NCI-H446 treated with DMSO at 0.1 percent for 48 hours (cell line): ENCODE measurements at places on chromosomes 11 and 22.

GRCh38 chr11:121841487-121842191, 274.4 kb downstream of the BLID start:
- DNase-seq = no peak

DNA sequence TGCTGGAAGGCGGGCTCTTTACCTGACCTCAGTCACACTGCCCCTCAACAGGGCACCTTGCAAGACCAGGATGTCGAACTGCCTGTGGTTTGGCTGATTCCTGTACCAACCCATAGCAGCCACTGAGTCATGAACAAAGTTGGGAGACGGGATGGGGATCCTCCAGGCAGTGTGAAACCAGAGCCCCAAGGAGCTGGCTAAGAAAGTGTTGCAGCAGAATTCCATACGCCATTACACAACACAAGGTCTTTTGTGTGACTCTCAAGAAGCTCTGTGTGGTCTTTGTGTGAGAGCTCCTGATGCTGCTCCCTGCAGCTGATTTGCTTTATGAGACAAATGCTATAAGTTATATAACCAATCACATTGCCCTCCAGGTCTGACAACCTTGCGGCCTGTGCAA, 617.7 kb downstream of the OPCML start:
- DNase-seq = no peak

DNA sequence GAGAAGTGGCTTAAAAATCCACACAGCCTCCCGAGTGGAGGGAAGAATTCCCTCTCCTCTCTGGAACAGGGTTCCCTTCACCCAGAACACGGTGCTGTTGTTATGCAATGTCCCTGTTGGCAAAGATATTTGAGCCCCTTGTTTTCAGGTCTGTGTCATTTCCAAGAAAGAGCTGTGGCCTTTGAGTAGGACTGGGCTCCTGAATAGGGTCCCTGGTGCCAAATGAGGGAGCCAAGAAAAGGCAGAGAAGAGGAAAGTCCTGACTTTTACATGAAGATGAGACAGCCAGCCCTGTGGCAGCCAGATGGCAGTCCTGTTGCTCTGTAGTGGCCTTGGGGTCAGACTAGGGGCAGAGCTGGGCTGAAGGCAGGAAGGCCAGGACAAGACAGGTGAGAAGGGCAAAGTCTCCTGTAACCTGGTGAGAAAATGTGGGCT, 51.2 kb upstream of the ELF5 start:
- DNase-seq = no peak

DNA sequence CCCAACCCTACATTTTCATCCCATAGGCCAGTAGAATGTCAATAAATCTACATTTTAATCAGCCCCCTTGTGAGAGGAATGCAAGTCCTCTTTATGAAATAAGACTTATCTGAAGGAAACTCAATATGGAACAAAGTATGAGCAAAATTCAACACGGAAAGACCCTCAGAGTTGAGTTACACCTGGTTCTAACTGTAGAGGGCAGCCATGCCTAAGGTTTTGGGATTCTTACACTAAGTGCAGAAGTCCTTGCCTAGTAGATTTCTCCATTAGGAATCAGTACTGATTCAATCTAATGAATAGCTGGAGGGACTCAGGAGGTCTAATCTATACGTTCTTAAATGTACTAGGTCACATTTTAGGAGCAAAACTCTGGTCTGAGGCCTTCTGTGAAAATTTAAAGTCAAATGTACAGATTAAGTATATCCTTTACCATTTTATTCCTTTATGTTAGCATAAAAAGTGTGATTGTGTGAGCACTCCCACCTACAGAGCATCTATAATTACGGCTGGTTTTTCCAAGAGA, 904.5 kb downstream of the DLG2 start:
- no peak for DNase-seq

- no peak for DNase-seq
Observed at GRCh38 chr22:38213990-38214301, 12.2 kb downstream of the MAFF start.

DNA sequence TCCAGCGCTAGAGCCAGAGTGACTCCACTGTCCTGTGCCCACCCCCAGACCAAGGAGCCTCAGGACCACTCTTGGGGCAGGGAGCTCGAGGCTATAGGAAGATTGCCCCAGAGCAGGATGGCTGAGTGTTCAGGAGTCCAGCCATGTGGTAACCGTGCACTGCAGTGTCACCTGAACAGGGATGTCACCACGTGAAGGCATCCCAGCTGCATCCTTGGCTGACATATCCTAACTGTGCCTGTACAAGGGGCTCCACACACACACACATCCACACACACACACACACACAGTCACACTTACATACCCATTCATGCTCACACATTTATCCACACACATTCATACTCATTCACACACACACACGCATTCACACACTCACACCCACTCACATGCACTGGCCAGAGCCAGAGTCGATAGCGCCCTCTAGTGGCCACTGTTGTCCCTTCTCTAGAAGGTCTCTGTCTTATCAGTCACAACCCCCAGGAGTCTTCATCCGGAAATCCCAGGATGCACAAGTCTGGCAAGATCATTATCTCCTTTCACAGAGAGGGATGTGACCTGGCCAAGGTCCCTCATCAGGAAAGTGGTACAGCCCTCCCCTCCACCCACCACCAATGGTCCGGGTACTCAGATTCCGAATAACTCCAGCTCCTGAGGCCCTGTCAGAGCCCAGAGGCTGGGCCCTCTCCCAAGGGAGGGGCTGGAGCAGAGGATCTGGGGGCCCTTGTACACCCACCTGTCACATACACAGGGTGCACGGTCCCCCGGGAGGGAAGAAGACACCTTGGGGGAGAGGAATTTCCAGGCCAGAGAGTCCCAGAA, 55.1 kb downstream of the IGLL5 start:
- DNase-seq = no peak

DNA sequence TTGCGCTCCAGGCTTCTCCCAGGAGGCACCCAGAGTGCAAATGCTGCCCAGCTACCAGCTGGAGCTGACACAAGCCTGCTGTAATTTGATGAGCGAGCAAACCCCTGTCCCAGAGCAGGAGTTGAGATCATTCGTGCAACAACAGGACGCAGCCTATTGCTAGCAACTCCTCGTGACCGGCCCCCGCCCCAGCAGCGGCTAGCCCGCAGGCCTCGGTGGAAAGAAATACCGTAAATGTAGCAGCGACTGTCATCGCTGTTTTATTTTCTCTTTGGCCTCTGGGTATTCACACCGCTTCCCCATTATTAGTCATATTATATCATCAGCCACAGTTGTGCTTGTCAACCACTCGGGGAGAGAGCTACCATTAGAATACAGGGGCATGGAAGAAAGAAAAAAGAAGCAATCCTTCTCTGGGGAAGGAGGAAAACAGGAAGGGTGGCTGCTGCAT, 59.2 kb upstream of the ATXN10 start:
- no peak for DNase-seq

GRCh38 chr11:119592642-119593041, 136.4 kb downstream of the NECTIN1 start:
- DNase-seq = no peak

DNA sequence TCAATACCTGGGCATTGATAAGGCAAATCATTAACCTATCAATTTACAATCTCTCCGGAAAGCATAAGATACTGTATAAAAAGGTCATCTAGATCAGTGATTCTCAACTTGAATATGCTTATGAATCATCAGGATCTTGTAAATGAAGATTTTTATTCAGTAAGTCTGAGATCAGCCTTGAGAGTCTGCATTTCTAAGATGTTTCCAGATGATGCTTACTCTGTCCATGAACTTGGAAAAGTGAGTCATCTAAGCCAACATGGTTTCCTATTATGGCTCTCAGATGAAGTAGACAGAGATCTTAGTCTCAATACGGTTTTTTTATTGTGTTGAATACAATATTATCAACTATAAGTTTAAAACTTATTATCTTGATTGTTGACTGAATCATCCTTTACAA, 226.4 kb upstream of the KIRREL3 start:
- no peak for DNase-seq

DNA sequence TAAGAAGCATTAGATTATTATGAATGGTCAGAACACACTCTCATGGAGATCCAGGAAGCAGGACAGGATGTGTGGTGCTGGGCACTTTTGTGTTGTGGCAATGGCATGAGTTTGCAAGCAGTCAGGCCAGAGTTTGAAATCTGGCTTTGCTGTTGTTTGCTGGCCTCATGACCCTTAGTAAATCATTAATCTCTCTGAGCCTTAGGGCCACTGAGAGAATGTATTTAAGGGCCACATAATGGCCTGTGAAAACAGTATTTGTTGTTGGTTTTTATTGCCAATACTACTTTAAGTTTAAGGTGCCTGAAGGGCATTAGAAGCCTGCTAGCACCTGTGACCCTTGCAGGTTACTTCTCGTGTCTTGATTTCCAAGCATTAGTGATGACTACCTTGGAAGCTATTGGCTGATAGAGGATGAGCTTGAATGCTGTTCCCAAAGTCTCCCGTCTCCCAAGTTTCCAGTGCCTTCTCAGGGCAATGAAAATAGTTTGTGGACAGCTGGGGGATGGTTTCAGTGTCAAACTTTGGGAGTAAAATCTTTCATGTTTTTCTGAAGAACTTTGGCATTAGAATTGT, 24.6 kb downstream of the STIM1 start:
- DNase-seq = no peak

- peak; percentile 18 for DNase-seq
Observed at GRCh38 chr11:6667733-6668374, 12.2 kb upstream of the DCHS1 start.

GRCh38 chr11:67302571-67303131, 679 bp upstream of the SSH3 start:
- DNase-seq = no peak
